Mucosa of descending colon (tissue), 3 donors: ENCODE measurements at places on chromosomes 16 and 17. TPM values are rescaled to one million over a fixed set of nuclear protein-coding genes. Genes with fewer than 3 reads are reported as not detected.

Gene GLIS2
- 1.7 TPM for total RNA-seq

Gene PROCA1
- total RNA-seq, result 1.3 TPM

GRCh38 chr17:7083592-7083991 is 3.5 kb upstream of the CLEC10A start:
- DNase-seq, result no peak

DNA sequence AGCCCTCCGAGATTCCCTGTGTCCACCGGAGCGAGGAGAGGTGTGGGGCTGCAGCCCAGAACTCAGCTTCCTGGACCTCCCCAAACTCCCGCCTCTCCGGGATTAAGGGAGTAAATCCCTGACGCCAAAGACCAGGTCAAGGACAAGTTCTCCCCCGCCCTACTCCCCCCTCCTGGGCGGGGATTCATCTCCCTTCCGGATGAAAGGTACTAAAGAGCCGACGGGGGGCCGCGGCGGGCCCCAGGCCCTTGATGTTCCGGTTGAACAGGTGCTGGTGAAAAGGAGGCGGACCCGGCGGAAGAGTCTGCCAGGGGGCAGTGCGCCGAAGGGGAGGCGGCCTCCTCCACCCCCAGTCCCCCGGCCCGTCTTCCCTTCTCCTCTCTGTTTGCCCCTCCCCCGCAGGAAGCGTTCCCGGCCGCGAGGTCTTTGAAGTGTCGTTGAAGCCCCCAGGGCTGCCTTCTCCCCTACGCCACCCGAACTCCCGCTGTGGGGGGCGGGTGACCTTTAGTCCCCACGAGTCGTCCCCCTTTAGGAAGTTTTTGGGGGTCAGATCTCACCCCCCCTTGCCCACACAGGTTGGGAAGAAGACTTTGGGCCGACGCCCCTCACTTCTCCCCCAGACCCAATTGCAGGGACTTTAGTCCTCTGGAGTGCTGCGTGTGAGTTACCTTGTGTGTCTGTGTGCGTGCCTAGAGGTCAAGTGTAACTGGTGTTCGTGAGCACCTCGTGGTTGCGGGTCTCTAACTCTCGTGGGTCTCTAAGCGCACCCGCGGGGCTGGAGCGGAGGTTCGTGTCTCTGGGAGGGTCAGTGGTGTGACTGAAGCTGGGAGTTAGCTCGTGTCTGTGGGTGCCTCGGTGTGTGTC is 1.1 kb upstream of the MLLT6 start:
- DNase-seq, result peak; percentile 96
